ENCODE measurements at places on chromosomes 3 and 15.

DNA sequence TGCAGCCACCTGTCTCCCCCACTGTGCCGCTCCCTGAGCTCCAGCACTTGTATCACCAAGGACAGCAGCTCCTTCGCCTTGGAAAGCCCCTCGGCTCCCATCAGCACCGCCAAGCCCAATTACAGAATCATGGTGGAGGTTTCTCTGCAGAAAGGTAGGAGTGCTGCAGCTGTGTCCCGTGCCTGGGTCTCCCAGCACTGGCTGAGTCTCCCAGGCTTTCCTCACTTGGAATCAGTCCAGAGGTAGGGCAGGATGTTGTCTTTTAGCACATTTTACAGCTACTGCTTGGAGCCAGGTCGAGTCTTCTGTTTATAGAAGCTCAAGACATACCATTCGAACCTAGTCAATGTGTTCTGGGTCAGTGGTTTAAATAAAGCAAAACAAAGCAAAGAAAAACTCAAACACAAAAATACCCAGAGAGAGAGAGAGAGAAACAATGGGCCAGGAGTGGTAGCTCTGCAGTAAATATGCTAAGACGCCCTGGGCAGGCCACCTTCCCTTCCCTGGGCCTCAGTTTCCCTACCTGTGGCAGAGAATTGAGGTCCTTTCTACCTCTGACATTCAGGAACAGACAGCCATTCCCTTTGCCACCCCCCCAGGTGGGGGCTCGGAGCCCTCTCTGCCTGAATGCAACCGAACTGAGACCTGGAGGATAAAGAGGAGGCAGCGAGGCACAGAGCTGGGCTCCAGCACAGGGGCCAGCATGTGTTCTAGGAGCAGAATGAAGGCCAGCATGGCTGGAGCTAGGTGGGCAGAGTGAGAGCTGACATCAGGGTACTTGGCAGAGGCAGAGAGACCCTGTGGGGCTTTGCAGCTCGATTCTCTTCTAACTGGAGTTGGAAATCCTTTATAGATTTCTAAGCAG, 44.1 kb downstream of the STARD5 start:
- no peak for DNase-seq

GRCh38 chr3:52220380-52221026, 4.9 kb downstream of the TLR9 start:
- DNase-seq: peak; percentile 91

- no peak for DNase-seq
Measured at GRCh38 chr3:112477891-112478290, 21.4 kb downstream of the BTLA start.

- DNase-seq: no peak
Measured at GRCh38 chr3:194874783-194875182, 189.1 kb downstream of the FAM43A start.

GRCh38 chr3:139764936-139765335, 87.2 kb upstream of the NMNAT3 start:
- DNase-seq: no peak

- no peak for DNase-seq
Measured at GRCh38 chr15:98427321-98427720, 221.0 kb upstream of the IGF1R start.

GRCh38 chr15:25830844-25831451, 32.2 kb downstream of the ATP10A start:
- no peak for DNase-seq

- no peak for DNase-seq
Measured at GRCh38 chr15:55993804-55994560, 570 bp upstream of the NEDD4 start.

- DNase-seq: no peak
Measured at GRCh38 chr15:40234783-40235182, 4.1 kb upstream of the PAK6 start.

GRCh38 chr3:132772252-132772651, 50.0 kb upstream of the NPHP3 start:
- no peak for DNase-seq
